Stomach (tissue), 19 donors: ENCODE measurements at places on chromosomes 6 and 20. TPM values are rescaled to one million over a fixed set of nuclear protein-coding genes. Genes with fewer than 3 reads are reported as not detected.

PTCHD4 gene
- 0.18 TPM for total RNA-seq

GRCh38 chr6:149212892-149213801 is 104.4 kb upstream of the TAB2 start:
- H3K27ac ChIP-seq = no peak overlapping the region
- H3K4me3 ChIP-seq = no peak overlapping the region
- H3K36me3 ChIP-seq = no peaks in the 10 kb centered on the region
- no peaks in the 10 kb centered on the region for H3K27me3 ChIP-seq
- H3K4me1 ChIP-seq = no peaks in the 10 kb centered on the region
- DNase-seq = no peak

GRCh38 chr20:63529180-63529860 is 7.9 kb downstream of the PTK6 start:
- DNase-seq = peak; percentile 13
- H3K36me3 ChIP-seq = no peaks in the 10 kb centered on the region
- peaks cover 6% of the 10 kb centered on the region for H3K27me3 ChIP-seq
- H3K27ac ChIP-seq = no peak overlapping the region
- H3K4me3 ChIP-seq = no peak overlapping the region
- H3K4me1 ChIP-seq = peaks cover 8% of the 10 kb centered on the region

DNA sequence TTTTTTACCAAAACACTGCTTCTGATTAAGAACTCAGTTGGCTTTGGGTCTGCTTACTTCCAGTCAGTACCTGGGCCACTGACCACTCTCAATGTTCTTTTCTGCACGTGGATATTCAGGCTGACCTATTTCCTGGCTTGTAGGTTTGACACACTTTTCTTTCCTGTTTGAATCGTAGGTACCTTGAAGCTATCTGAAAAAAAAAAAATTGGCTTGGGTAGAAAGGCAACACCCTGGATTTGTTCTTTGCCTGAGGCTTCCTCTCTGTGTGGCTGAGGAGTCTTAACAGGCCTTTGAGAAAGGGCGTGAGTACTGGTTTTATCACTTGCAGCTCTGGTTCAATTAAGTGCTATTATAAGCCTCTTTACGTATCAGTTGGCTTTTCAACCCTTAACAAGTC is 60.6 kb upstream of the IL20RA start:
- H3K27me3 ChIP-seq = no peaks in the 10 kb centered on the region
- no peak overlapping the region for H3K4me3 ChIP-seq
- no peaks in the 10 kb centered on the region for H3K36me3 ChIP-seq
- no peak overlapping the region for H3K27ac ChIP-seq

DNA sequence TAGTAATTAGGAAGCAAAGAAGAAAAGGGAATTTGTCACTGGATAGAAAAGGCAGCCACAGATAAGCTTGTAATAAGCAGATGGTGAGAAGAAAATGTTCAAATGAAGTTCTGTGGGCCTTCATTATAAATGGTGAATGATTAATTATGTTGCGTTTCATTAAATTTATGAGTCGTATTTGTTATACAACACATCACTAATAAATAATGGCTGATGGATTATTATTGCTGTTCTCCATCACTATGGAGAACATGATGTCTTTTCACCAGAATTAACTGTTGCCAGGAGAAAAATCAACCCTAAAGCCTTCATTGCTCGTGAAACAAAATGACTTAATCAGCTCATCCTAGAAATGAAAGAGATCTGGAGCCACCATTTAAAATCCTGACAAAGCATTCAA is 158.5 kb downstream of the BTBD3 start:
- no peak overlapping the region for H3K27ac ChIP-seq
- DNase-seq = no peak
- no peaks in the 10 kb centered on the region for H3K27me3 ChIP-seq
- no peak overlapping the region for H3K4me3 ChIP-seq
- H3K4me1 ChIP-seq = no peaks in the 10 kb centered on the region
- H3K36me3 ChIP-seq = no peaks in the 10 kb centered on the region

DNA sequence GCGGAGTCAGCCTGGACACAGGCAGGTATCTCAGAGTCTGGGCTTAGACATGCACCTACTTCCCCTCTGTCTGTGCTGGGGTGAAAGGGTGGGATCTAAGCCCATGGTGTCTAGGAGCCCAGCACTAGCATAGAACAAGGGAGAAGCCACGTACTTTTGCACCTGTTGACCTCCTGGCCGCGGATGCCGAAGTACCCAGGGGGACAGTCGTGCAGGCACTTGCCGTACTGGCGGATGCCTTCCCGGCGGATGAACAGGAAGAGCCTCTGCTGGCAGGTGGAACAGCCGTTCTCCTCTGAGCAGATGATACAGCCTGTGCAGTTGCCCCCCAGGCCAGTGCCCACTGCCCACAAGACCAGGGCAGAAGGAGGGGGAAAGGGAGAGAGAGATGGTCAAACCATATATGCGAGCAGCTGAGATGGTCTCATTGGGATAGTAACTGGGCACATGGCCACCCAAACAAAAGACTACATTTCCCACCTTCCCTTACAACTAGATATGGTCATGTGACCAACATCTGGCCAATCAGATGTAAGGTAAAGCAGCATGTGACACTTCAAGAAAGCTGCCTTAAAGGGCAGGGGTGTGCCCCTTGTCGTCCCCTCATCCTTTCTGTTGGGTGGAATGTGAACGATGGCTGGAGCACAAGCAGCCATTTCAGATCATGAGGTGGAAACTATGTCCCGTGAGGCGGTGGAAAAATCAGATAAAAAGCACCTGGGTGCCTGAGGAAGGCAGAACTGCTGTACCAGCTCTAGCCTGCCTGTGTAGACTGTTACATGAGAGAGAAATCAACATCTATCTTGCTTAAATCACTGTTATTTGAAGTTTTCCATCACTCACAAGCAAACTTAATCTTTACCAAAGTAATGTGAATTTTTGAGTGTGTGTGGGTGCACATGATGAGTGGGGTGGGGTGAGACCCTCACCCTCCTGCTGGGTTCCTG is 34.0 kb downstream of the RSPO4 start:
- H3K27me3 ChIP-seq = no peaks in the 10 kb centered on the region
- H3K27ac ChIP-seq = no peak overlapping the region
- no peak overlapping the region for H3K4me3 ChIP-seq
- no peak for DNase-seq
- no peaks in the 10 kb centered on the region for H3K36me3 ChIP-seq

DNA sequence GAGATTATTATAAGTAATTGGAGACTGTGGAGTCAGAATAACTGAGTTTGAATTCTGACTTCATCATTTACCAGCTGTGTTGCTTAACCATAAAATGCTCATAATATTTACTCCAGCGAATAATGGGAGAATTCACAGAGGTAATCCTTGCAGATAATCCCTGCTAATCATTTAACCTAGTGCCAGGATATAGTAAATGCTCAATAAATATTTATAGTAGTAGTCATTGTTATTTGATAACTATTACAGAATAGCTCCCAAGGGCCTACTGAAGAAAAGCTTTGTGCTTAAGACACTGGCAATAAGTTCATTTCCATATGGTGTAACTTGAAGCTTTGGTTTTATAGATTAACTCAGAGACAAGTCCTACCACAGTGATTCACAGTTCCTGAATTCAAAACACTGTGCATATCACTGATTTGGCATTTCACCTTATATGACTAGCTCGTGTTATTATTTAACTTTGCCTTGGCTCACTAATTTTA is 208.8 kb upstream of the PLCB4 start:
- no peaks in the 10 kb centered on the region for H3K27me3 ChIP-seq
- no peak overlapping the region for H3K27ac ChIP-seq
- no peaks in the 10 kb centered on the region for H3K36me3 ChIP-seq
- H3K4me3 ChIP-seq = no peak overlapping the region
